ENCODE measurements at places on chromosomes 11 and 22. TPM values are rescaled to one million over a fixed set of nuclear protein-coding genes. Genes with fewer than 3 reads are reported as not detected.

Gene MOGAT2
- total RNA-seq: not detected

Gene INCENP
- total RNA-seq: 17.5 TPM

- no peak overlapping the region for H3K4me3 ChIP-seq
- DNase-seq: no peak
- H3K36me3 ChIP-seq: no peaks in the 10 kb centered on the region
- H3K27ac ChIP-seq: no peak overlapping the region
These were observed 25.3 kb upstream of the LMO1 start for GRCh38 chr11:8288824-8289491.

DNA sequence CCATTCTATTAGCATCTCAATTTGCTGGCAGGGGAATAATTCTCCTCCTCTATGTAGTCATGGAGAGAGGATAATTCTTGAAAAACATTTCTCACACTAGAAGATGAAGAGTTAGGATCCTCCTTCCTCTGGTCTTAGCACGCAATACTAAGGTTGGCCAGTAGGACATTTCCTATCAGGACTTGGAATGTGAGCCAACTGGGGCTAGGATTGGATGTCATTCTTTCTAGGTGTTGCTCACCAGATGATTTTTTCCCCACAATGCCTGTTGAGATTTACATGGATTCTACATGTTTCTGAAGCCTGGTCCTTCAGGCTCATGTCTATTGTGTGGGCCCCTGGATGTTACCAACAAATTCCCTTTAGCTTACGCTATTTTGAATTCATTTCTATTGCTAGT, 28.0 kb downstream of the SLN start:
- no peaks in the 10 kb centered on the region for H3K4me1 ChIP-seq
- no peak for DNase-seq
- no peaks in the 10 kb centered on the region for H3K27me3 ChIP-seq
- H3K4me3 ChIP-seq: no peak overlapping the region

DNA sequence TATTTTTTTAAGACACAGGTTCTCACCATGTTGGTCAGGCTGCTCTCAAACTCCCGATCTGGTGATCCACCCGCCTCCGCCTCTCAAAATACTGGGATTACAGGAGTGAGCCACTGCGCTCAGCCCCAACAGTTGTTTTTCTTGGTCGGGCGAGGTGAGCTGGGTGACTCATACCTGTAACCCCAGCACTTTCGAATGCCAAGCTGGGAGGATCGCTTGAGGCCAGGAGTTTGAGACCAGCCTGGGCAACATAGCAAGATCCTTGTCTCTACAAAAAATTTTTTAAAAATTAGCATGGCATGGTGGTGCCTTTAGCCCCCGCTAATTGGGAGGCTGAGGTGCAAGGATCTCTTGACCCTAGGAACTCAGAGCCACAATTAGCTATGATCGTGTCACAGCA, 7.0 kb upstream of the NF2 start:
- no peaks in the 10 kb centered on the region for H3K36me3 ChIP-seq
- no peak overlapping the region for H3K27ac ChIP-seq
- no peaks in the 10 kb centered on the region for H3K27me3 ChIP-seq
- no peaks in the 10 kb centered on the region for H3K4me1 ChIP-seq

Data from kidney (tissue), 22 donors.